Fibroblast of pulmonary artery (primary cell): ENCODE measurements at places on chromosomes 6 and 20.

DNA sequence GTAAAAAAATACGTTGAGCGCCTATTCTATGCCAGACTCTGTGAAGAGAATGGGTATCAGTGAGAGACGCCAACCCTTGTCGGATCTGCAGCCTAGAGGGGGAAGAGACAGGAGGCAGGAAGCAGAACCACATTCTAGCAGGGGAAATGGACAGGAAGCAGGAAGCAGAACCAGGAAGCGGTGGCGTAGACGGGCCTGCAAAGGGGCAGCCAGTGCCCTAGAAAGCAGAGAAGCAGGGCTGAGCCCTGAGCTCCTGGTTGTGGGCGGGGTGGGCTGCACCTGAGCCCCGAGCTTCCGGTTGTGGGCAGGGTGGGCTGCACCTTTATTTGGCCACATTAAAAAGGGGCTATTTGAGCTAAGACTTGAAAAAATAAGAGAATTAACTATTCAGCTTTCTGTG is 71.9 kb downstream of the FAM120B start:
- no peak for DNase-seq

DNA sequence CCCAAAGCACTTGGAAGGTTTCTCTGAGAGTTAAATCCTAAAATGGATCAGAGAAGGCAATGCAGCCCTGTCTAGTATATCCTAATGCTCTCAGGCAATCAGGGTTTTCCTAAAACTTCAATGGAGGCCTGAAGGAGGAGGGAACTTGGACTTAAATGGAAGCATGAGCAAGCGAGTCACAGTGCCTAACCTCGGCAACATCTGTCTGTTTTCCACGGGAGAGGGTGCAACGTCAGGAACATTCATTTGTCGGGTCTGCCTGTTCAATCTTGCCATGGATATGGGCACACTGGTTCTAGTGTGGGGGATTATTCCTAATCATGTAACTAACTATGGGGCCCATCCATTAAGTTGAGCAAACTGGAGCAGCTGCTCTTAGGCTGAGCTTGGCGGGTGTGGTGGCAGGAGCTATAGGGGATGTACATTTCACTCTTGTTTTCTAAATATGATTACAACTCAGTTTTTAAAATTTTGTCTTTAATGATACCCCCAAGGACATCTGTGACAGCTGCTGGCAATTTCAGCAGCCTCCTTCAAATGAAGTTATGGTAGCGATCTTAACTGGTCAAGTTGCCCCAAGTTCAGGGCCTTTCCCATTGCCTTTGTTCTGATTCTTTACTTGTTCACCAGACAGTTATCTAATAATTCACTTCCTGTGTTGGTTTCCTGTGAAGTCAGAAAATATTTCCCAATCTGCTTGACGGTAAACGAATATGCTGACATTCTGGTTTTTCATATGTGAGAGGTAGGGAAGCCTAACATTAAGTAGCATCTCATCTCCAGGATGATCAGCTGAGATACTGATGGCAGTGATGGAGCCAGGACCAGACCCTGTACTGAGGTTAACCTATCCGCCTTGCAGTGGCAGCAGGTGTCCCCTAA is 21.6 kb downstream of the DSE start:
- DNase-seq, result peak; percentile 91

GRCh38 chr6:107128175-107128574 is 12.9 kb upstream of the BEND3 start:
- DNase-seq, result peak; percentile 84

DNA sequence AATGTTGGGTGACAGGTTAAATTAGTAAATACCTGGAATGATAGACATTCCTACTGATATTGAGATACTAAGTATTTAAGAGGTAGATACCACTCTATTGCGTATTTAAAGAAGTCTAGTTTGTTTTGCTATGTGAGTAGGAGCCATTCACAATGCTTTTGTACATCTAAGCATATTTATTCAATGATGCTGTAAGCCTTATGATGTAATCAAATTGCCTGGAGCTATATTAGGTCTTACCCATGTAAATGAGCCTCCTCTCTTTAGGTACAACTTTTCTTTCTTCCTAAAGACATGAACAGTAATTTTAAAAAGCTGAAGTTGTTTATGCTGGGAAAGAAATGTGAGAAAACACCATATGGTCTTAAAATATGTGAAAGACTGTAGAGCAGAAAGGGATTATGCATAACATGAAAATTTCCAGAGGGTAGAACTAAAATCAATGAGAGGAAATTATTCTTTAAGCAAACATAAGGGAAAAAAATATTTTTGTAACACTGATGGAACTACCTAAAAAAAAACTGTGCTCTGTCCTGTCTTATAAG is 526.7 kb downstream of the EPHA7 start:
- DNase-seq, result no peak

DNA sequence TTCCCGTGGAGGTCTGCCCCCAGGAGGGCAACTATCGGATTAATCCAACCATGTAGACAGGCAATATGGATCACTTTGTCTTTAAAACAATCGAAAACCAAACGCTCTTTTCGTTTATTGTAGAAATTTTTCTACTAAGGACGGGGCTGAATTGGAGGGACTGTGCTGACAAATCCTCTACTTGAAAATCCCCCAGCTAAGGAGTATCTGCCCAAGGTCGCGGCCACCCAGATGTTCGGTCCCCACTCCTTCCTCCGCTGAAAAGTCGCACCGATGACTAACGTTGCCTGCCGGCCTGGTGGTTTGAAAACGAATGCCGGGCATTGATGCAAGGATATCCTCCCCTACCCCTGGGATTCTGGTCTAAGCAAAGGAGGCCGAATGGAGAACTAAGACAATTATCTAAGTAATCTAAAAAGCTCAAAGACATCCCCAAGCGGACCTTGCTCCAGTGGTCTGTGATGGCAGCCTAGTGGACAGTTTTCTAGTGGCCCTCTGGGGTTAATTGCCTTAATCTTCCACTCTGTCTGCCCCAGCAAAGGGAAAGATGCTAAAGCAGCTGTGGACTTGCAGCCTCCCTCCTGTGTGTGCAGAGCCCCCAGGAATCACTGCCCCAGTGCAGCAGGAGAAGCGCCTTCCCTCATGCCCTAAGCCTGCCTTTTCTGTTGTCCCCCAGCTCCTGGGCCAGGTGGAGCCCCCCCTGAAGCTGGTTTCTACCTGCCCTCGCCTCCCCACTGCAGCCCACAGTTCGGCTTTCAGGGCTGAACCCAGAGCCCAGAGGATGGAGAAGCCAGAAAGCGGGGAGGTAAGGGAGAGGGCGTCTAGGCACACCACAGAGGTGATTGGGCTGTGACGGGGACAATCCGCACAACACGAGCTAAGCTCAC is 3.6 kb upstream of the FOXC1 start:
- no peak for DNase-seq

DNA sequence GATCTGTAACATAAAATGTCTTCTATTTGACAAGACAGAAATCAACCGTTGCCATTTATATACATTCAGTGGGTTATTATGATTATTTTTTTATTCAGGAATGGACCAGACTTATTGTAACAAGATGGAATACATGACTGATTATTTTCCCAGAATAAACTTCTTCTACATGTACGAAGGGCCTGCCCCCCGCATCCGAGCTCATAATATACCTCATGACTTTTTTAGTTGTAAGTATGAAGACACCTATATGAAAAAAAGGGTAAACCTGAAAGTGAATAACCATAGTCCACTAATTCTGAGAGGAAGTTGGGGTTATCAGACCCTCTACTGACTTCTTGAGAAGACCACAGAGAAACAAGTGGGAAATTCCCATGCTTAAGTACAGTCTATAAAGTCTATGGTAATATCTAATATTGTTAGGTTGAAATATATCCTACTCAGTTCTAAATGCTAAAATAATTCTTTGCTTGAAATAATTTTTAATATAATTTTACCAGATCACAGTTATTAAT is 15.9 kb downstream of the OR2A4 start:
- no peak for DNase-seq
